RWPE2 (cell line): ENCODE measurements at places on chromosomes 12 and 14.

DNA sequence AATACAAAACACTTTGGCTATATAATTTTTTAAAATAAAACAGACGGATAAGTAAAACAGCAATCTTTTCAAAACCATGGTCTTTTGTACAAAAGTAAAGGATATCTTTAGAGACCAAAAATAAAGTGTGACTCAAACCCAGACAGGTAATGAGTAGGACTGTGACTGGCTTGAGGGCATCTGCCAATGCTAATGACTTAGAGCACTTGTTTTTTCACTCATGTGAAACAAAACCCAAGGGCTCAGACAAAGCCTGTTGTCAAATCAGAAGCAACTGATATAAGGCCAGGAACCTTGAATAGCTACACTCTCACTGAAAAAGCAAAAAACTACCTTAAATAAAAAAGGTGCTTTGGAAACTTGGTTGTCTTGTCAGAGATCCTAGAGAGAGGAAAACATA lies 357.4 kb downstream of the TMEM117 start:
- no peak for DNase-seq

DNA sequence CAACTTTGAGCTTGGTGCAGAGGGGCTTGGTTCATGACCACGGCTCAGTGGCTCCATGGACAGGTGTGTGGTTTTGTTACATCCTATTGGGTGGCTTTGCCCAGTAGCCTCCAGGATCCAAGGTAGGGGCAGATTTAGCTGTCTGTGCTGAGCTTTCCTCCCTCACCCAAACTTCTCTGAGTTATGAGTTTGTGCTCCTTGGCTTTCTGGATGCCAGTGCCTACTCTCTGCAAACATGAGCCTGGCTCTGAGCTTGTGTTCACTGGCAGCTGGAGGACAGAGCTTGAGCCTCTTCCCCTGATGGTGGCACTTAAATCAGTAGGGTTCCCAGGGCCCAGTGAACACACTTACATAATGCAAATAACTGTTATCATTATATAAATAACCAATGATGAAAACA lies 45.3 kb upstream of the HECTD1 start:
- DNase-seq, result no peak

DNA sequence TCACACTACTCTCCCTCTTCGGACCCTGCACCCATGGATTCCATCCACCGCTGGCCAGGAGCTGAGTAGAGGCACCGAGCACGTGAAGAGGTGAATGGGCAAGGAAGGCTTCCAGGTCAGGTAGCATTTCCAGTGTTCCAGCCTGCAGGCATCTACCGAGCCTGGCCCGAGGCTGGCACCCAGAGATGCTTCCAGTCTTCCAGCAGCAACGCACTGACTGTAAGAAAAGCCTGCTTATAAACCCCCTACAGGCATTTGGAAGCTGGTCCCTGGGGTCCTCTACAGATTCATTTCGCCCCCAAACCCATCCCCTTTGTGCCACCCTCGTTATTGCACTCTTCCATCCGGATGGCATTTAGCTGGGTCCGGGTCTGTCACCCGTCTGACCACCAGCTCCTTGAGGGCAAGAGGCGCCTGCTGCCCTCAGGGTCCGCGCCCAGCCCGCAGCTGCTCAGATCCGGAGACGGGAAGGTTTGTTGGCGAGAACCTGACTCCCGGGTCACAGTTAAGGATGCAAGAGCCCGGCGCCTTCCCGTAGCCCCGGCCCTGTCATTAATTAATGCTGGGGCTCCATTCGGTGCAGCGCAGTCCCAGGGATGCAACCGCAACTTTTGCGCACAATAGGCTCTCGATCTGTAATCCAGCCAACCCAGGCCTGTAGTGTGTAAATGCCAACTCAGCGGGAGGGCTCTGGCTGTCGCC lies 614 bp upstream of the MARK3 start:
- DNase-seq, result no peak

DNA sequence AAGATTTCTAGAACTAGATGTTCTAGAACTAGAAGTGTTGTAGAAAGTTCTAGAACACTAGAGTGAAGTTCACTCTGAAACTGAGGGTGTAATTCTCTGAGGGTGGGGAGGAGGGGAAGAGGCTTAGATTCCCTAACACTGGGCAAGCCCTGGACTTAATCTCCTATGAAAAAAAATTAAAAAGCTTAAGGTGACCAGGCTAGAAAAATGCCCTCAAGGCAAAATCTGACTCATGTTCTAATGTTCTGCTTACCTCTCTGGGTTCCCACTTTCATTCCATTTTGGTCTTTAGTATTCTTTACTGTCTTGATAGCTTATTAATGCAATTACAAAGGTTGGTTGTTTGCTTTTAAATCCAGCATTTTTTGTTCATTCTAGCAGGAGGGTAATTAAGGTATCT lies 101.5 kb downstream of the KICS2 start:
- no peak for DNase-seq

DNA sequence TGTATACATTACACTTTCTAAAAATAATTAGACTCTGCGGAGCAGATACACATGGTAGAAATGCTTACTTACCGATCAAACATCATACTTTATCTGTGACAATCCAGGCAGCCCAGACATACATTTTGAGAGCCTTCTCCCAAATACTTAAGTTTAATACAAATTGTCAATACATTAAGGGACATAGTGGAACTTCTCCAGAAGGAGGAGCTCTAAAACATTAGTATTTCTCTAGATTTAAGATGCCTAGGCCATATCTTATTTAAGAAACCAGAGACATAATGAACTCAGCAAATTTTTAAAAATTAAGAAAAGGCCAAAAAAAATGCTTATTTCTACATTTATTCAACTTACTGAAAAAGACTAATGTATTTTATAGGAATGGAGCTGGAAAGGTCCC lies 16.1 kb downstream of the ACSM4 start:
- DNase-seq, result no peak

DNA sequence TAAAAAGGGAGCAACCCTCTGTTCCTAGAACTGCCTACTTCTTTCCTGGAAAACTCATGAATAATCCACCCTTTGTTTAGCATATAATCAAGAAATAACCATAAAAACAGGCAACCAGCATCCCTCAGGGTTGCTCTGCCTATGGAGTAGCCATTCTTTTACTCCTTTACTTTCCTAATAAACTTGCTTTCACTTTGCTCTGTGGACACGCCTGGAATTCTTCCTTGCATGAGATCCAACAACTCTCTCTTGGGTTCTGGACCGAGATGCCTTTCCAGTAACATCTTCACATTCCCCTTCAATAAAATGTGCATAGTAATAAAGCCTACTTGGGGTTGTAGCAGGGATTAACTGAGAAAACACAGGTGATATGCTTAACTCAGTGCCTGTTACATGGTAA lies 286.4 kb upstream of the AMIGO2 start:
- no peak for DNase-seq

DNA sequence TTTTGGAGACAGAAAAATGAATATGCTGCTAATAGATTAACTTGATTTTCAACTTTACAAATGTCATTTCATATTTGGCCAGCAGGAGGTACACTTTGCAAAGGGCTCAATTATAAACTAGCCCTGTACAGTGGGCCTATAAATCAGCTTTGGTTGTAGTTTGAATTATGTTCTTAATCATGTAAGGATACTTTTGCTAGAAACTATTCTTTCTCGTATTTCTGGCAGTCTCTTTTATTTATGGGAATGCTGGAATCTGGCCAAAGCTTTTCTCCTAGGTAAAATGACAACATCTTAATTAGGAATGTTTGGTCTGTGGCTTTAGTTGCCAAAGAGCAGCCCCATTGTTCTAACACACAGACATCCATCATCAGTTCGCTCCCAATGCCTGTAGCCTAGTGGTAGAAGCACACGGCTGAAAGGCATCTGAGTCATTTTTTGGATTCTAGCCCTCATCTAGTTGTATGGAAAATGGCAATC lies 1322.3 kb upstream of the SEL1L start:
- no peak for DNase-seq

DNA sequence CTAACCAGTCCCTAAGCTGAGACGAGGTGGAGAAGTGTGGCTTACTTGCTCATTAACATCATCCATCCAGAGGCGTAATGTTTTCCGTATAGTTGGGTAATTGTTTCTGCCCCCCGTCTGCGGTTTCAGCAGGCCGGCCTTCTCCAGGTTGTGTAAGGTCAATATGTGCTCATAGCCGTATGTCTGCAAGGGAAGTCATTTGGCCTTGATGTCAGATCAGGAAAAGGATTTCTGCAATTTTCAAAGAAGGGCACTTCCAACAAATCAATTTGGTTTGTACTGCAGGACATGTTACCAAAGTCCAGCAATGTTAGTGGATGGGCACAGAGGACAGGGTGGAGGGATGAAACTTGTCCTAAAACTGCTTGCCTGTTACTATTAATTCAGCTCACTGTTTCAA lies 9.9 kb upstream of the DIABLO start:
- no peak for DNase-seq

GRCh38 chr14:65373016-65373670 lies 39.4 kb upstream of the FUT8 start:
- no peak for DNase-seq

GRCh38 chr12:47746523-47746922 lies 12.2 kb downstream of the RAPGEF3 start:
- DNase-seq, result no peak

GRCh38 chr12:121712461-121713256 lies at the start of gene TMEM120B:
Gene TMEM120B (plus strand): TSS chr12:121712752. CDS start chr12:121712896, 144 bp downstream.
- no peak for DNase-seq

GRCh38 chr12:131991816-131992430 lies 42.2 kb downstream of the EP400 start:
- DNase-seq, result no peak

DNA sequence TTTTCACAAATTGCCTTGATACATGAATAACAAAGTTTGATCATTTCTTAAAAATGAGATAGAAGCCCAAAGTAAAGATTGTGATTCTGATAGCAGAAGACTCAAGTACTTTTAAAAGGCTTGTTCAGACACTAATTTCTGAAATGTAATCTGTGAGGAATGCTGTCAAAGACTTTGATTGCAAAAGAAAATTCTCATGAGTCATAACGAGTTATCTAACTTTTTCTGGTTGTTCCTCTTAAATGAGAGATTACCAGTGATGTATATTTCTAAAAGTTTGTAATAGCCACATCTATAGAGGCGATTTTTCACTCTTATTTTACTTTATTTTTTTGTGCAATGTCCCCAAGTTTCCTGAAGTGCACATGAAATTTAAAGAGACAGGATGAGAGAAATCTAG lies 7.0 kb downstream of the PYGL start:
- DNase-seq, result no peak
